ENCODE measurements at places on chromosomes 12 and 14. TPM values are rescaled to one million over a fixed set of nuclear protein-coding genes. Genes with fewer than 3 reads are reported as not detected.

Gene ITGB7
- total RNA-seq: 725 TPM

Gene SYNDIG1L
- total RNA-seq: 0.16 TPM

Gene GYS2
- 0.27 TPM for total RNA-seq

Gene SLCO1A2
- total RNA-seq: 0.27 TPM

Gene ACOT4
- 0.89 TPM for total RNA-seq

Gene ISCA2
- 25.2 TPM for total RNA-seq
